Anterior cingulate cortex (tissue), 58 donors: ENCODE measurements at places on chromosomes 11 and 22.

DNA sequence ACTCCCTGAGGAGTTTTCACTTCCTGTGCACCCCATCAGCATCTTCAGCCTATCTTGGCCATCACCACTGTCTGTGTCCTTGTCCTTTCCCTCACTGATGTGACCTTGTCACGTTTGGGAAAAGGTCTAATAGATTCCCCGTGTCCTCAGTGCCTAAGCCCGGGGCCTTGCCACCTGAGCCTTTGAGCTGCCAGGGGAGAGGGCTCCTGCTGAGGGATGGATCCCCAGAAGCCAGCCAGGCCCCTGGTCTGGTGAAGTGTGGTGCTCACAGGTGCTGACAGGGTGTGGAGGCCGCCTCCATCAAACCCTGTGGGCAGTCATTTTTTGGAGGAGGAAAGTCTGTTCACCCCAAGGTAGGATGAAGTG lies 47.2 kb downstream of the GAB4 start:
- no peak for DNase-seq

GRCh38 chr11:96311120-96311568 lies 31.9 kb downstream of the MAML2 start:
- no peak for DNase-seq

DNA sequence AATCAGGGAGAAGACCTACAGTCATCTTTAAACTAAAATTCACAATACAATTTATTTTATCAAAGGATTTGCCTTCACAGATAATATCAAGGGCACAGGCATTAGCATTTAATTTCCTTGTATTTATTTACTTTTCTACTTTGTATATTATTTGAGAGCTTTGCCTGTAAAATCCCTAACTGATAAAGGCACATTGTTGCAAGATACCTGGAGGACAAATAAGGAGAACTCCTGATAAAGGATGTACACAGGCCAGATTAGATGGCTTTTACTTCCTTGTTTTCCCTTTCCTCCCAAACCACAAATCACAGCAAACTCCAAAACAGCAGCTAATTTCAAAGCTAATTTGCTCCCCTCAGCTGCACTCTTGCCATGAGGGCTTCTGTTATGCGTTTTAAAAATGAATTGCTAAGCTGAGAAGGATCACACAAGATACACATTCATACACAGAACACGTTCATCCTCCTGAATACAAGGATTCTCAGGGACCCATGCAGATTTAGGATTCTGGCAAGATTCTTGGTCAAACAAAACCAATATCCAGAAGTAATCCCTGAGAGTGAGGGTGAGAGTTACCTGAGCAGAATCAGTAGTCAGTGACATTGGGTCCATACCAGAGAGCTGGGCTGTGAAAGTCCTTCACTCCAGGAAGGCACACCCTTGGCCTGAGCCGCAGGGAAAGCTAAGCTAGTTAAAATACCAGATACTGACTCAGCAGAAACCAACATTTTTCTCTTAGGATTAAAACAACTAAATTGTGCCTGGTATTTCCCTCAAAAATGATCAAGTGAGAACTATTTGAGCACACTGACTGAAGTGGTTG lies 100.3 kb upstream of the CLPB start:
- no peak for DNase-seq

DNA sequence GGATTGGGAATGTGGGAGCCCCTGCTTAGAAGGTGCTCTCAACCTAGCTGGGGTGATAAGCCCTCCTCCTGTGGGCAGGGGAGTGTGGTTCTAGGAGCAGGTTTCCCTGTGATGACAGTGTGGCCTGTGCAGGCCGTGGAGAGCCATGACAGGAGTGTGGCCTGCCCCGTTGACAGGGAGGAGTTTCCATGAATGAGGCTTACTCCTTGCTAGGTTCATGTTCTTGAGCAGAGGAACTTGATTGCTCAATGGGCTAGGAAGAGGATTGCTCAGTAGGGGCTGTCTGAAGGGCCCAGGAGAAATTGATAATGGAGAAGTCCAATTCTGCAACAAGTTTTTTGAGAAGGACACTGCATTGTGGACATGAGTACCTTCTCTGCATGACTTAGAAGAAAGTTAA lies 92.0 kb downstream of the PPP6R3 start:
- DNase-seq: no peak

GRCh38 chr11:92854952-92855351 lies 114.5 kb upstream of the MTNR1B start:
- no peak for DNase-seq

GRCh38 chr22:46795845-46796565 lies 33.6 kb downstream of the TBC1D22A start:
- no peak for DNase-seq

DNA sequence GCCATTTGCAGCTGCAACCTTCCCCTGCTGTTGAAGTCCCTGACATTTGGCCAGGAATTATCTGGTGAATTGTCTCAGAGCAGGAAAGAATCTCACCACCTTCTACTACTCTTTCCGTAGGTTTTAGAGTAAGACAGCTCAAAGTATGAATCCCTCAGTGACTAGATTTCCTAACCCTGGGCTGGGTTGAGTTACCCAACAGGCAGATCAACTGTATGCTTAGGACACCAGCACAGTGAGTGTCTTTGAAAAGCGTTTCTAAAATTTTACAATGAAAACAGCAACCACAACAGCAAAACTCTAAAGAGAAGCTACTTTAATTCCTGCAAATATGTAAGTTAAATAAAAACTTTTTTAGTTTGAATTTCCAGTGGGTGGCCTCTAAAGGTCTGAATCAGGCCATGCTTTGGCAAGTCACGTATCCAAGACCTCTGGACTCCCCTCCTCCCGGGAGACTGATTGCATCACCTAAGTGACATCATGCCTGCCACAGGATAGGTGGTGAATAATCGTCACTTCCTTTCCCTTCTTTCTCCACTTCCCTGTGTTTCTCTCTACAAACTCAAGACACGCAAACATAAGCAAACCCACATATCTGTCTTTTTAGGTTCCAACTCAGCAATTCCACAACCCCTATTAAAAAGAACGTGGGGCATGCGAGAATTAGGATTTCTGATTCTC lies 7.8 kb downstream of the OR8B12 start:
- DNase-seq: no peak

- DNase-seq: no peak
These were observed 11.1 kb upstream of the ALX4 start for GRCh38 chr11:44321059-44321458.

DNA sequence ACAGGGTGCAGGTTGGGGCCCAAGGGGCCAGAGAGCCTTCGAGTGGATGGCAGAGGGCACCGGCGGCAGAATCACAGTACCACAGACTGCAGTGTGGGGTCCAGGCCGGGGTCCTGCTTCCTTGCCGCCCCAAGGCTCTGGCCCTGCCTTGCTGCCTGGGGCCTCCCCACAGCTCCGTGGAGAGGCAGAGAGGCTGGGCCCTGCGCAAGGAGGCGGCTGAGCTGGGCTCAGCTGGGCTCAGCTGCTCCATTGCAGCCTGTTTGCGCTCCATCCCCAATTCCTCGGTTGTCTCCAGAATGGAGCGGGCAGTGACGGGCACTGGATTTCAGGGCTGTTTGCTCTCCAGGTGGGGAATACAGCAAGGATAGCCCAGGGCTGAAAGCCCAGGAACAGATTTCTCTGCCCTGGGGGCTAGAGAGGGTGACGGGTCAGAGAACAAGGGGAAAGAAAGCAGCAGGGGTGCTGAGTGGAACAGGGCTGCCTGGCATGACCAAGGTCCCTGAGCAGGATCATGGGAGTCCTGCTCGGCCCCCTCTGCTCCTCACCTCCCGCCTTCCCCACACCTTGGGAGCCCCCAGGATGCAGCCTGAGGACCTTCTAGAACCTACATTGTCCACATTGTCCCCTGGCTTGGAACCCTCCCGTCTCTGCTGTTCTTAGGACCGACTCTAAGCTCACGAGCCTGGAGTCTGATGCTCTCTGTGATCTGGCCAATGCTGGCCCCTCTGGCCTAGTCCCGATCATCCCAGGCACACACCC lies 18.9 kb downstream of the MRGPRG start:
- no peak for DNase-seq

DNA sequence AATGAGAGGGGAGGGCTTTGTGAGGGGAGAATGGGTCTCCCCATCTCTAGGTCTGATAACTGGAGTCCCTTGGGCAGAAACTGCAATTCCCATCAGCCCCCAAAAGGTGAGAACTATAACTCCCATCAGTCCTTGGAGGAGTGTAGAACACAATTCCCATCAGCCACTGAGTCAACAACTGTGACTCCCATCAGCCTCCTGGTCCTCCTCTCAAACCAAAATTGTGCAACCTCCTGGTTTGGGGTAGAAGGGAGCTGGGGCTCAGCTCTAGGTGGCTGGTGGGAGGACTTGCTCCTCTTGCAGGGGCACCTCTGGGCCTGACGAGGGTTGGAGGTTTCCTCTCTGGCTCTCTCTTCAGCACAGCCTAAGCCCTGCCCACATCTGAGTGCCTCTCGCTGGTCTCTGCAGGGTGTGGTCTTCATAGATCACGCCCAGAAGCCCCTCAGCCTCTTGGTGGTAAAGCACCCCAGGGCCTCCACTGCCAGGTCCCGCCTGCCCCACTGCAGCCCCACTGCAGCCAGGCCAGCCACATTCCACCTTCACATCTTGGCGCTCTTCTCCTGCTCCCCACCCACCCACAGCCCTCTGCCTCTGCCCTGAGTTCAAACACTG lies 18.5 kb downstream of the SLC22A12 start:
- no peak for DNase-seq

- DNase-seq: no peak
These were observed 663.8 kb upstream of the API5 start for GRCh38 chr11:42647993-42648392.

DNA sequence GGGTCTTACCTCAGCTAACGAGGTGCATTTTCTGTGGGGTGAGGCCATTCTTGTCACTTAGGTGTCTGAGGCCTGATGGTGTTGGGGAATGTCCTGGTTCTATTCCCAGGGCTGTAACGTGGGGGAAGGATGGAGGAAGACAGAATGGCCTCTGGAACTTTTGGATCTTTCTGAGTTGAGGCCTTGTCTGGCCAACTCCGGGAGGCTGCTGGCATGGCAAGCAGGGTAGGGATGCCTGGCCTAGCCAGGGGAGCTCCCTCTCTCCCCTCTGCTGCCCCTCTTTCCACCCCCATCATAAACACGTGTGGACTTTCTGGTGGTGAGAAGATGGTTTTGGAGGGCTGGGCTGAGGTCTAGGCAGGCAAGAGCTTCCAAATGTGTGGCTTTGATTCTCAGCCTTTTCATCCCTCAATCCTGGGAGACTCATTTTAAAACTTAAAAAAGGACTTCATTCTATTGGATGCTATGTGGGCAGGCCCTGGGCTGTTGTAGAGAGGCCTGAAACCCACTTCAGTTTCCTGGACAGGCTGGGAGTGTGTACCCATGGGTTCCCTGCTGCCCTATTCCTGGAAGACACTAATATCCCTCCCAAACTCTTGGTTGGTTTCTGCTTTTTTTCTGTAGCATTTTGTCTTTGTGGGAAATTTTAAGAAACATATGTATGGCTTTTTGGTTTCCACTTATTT lies 30.9 kb downstream of the ZBTB16 start:
- no peak for DNase-seq

DNA sequence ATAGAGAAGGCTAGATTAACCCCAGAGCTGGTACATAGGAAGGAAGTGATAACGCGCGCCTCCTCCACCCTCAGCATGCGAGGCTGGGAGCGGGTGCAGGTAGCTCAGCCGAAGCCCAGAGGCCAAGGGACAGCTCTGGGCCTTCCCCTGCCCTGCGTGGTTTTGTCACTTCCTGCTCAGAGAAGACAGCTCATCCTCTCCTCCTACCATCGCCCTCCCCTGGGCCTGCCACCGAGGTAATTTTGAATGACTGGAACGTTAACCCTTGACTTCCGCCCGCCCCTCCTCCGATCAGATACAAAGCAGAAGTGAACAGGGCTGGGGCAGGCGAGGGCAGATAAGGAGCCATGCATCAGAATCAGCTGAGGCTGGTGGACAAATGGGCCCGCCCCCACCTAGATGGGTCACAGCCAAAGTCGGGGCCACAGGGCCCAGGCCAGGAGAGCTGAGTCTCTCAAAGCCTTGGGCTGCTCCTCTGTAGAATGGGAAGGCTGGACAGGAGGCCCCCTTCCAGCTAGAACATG lies 1.6 kb downstream of the RAC2 start:
- no peak for DNase-seq

- DNase-seq: no peak
These were observed 67.0 kb downstream of the SHANK2 start for GRCh38 chr11:71185411-71185810.

DNA sequence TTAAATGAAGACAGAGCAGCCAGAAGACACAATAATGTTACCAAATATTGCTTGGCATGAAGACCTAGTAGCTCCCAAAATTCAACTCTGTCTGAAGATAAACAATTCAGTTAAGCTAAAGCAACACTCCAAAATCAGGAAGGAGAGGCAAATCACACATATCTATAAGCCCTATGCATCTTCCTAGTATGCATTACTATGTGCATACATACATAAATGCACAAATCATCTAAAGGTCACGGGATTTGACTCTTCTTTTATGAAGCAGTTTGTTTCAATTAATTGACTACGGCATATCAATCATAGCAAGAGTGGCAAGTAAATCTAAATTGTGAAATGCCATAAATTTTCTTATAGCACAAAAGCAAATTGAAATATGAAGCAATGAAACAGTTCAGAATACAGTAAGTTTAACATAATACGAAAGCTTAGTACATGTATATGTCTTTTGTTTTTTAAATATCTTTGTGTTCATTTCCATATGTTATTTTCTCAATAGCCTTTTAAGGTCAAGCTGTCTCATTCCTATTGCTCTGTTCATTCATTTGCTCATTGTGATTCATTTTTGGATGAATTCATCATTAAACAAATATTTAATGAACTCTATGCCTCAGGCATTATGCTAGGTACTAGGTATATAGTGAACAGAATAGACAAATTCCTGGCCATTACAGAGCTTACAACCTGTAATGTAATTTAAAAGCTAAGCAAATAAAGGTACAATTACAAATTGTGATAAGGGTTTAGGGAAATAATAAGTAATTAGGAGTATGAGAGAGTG lies 540.5 kb downstream of the DLG2 start:
- DNase-seq: no peak

DNA sequence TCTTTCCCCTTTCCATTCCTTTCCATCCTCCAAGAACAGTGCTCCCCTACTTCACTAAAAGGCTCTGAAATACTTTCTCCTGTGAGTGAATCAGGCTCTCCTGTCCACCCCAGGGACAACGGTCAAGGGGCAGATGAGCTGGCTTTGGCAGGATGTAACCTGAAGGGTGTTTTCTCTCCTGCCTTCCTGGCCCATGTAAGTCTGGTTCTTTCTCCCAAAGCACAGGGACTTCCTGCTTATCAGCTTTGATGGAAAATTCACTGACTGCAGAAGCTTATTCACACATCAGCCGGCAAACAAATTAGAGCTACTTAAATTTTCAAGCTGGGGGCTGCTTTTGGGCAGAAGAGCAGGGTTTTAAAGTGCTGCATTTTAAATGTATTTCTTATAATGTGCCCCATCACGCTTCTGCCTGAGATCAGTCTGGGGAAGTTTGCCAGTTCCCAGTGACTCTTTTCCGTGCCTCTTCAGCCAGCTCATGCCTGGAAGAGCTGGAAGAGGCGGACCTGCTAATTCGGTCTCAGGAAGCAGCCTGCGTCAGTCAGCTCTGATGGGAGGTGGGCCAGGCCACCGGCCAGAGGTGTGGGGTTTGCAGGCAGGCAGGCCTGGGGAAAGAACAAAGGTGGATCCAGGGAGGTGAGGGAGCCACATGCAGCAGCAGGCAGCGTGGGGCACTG lies 140.4 kb upstream of the TBCEL start:
- peak; percentile 19 for DNase-seq
